ENCODE measurements at places on chromosomes 4 and X. TPM values are rescaled to one million over a fixed set of nuclear protein-coding genes. Genes with fewer than 3 reads are reported as not detected.

GRCh38 chr4:72899214-72899613, 170.3 kb downstream of the COX18 start:
- no peak for DNase-seq

GRCh38 chr4:87423317-87424098, 1.1 kb downstream of the NUDT9 start:
- no peak for DNase-seq

SULT1E1 gene
- total RNA-seq, result 153 TPM

GRCh38 chrX:26203561-26203960, 11.3 kb downstream of the MAGEB6 start:
- DNase-seq, result no peak

DNA sequence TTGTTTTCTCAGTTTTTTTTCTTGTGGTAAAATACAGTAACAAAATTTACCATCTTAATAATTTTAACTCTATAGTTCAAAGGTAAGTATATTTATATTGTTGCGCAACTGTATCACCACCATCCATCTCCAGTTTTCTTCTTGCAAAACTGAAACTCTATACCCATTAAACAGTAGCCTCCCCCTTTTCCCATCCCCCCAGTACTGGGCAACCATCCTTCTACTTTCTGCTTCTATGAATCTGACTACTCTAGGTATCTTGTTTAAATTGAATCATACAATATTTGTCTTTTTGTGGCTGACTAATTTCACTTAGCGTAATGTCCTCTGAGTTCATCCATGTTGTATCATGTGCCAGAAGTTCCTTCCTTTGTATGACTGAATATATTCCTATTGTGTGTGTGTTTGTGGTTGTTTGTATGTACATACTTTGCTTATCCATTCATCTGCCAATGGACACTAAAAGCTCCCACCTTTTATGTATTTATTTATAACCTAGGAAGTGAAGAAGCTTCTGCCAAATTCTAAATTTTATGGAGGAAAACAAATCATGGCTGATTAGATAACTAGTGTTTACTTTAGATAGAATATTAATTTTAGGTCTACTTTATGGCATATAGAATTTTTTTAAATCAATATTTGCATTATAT, 10.0 kb downstream of the ABHD18 start:
- DNase-seq, result no peak

- no peak for DNase-seq
Measured at GRCh38 chrX:108332281-108332680, 105.9 kb downstream of the COL4A6 start.

ASB12 gene
- 0.21 TPM for total RNA-seq

IL2 gene
- total RNA-seq, result not detected

GRCh38 chr4:150367326-150367725, 214.6 kb upstream of the MAB21L2 start:
- DNase-seq, result no peak

TBC1D1 gene
- 115 TPM for total RNA-seq

DNA sequence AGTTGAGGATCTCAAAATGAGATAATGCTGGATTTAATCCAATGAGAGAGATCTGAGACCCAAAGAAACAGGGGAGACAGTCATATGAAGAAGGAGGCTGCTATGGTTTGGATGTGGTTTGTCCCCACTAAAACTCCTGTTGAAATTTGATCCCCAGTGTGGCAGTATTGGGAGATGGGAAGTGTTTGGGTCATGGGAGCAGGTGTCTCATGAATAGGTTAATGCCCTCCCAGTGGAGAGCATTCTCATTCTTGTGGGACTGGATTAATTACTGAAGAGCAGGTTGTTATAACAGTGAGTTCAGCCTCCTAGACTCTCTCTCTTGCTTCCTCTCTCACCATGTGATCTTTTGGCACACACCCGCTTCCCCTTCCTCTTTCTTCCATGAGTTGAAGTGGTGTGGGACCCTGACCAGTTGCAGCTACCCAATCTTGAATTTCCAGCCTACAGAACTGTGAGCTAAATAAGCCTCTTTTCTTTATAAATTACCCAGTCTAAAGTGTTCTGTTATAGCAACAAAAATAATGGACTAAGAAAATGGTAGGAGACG, 70.3 kb downstream of the PPEF2 start:
- DNase-seq, result no peak

GRCh38 chrX:39899856-39900776, 197.6 kb downstream of the BCOR start:
- DNase-seq, result no peak

DNA sequence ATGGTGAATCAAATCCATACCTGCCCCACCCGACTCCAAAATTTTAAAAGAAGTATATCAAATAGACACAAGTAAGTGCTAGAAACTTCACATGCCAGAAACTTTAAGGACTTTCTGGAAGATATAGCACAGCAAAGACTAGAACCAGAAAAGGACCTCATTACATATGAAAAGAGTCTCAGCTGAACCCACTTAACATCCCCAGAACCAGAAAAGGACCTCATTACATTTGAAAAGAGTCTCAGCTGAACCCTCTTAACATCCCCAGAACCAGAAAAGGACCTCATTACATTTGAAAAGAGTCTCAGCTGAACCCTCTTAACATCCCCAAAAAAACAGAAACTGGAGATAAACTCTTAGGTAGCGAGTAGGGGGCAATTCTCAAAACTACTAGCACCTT, 32.3 kb downstream of the STPG2 start:
- no peak for DNase-seq

GRCh38 chr4:25578432-25578831, 77.2 kb upstream of the SLC34A2 start:
- no peak for DNase-seq

All from urinary bladder (tissue), 4 donors.